Inflammatory macrophage treated with lipopolysaccharide for 4 hours (primary cell): ENCODE measurements at places on chromosomes 11 and 22.

DNA sequence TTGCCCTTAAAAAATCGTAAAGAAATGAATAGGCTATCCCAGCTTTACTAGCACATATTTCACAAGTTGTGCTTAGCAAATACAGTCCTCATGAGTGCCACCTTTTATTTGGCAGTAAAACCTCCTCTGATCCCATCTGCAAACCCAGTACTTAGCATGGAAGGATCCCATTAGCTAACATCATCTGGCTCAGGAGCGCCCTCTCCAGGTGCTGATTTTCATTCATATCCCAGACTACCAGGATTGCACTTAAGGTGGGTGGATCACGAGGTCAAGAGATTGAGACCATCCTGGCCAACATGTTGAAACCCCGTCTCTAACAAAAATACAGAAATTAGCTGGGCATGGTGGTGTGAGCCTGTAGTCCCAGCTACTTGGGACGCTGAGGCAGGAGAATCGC lies 76.1 kb upstream of the PAX6 start:
- DNase-seq, result peak; percentile 5

- DNase-seq, result no peak
Observed at GRCh38 chr22:20549232-20549841, 41.9 kb downstream of the MED15 start.

DNA sequence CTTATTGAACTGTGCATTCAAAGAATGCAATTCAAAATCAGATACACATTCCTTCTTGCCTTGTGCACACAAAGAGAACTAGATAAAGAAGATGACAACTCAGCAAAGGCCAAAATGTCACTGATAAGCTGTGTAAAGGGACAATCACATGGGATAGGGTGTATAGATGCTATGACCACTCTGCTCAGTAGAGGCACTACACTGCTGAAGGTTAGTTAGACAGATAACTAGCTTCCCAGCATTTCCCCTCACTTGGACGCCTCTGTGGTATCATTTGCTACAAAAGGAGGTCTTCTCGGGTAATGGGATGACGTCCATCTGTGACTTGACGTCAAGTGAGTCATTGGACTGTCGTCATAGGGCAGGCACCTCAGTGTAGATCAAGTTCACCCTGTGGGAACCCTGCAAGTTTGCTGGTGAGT lies 424.9 kb upstream of the CCDC90B start:
- DNase-seq, result no peak

DNA sequence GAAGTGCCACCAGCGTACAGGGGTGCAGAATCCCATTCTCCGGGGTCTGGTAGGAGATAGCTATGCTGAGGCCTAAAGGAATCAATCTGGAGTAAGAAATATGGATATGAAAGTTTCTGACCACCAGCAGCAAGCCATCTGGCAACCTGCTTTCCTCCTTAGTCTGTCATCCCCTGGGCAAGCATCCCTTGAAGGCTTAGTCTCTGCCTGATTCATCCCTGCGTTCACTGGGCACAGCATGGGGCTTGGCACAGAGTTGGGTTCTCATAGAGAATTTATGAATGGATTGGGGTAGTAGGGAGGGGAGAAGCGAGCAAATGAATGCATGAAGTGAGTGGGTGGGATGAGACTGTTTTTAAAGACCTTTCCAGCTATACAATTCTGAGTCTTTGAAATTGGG lies 85.8 kb upstream of the NARS2 start:
- DNase-seq, result no peak

DNA sequence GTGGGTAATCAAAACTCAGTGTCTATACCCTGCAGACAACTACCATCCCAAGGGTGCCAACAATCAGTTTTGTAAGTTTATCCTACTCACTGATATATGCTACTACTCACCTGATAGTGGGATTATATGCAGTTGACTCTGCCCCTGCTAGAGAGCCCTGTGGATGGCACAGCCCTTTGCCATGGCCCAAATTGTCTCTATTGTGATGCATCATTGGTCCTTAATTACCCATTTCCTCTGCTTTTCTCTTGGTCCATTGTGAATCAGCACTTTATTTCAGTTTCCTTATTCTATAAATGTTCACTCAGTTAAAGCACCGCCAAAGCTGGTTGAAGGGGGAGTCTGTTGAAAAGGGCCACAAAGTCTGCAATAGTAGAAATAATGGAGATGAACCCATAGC lies 42.3 kb downstream of the PLAAT5 start:
- peak; percentile 11 for DNase-seq
